ENCODE measurements at places on chromosomes 4 and X.
A peak's percentile ranks its signal among the peaks of the same experiment; 100 is the strongest.

- no peak for DNase-seq
Observed at GRCh38 chr4:77154761-77155499, 2.1 kb upstream of the CCNG2 start.

- no peak for DNase-seq
Observed at GRCh38 chr4:183430317-183430993, 14.0 kb upstream of the CDKN2AIP start.

DNA sequence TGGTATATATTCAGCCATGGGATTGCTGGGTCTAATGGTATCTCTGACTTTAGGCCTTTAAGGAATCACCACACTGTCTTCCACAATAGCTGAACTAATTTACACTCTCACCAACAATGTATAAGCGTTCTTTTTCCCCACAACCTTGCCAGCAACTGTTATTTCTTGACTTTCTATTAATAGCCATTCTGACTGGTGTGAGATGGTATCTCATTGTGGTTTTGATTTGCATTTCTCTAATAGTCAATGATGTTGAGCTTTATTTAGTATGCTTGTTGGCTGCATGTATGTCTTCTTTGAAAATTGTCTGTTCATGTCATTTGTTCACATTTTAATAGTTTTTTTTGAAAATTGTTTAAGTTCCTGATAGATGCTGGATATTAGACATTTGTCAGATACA, 235.2 kb downstream of the HEPH start:
- DNase-seq, result no peak

- DNase-seq, result no peak
Observed at GRCh38 chr4:189069772-189070171, 870.9 kb upstream of the FRG1 start.

GRCh38 chr4:6641164-6641970, 882 bp downstream of the MRFAP1 start:
- no peak for DNase-seq

DNA sequence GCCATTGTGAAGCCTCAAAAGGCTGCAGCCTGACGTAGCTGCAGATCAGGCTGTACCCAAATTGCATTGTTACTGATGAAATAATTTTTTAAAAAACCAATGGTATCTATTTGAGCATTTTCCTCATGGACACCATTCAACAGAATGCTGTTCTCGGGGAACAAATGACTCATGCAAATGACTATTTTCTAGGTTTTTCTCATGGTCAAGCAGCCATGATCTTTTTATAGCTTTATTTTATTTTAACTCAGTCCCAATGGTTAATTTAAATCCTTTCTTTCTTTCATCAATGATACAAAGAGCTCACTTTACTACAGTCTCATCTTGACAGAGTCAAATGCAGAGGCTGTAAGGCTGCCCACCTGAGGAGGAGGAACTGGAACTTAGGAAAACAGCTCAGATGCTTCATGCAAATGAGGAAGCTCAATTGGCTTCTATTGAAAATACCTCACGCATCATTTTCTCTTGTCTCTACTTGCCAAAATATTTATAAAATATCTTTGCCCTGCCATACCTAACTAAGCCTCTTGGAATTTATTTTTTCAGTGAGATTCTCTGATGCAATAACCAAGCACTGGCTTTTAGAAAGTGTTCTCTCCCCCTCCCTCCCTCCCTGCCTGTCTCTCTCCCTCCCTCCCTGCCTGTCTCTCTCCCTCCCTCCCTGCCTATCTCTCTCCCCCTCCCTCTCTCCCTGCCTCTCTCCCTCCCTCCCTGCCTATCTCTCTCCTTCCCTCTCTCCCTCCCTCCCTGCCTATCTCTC, 81.0 kb downstream of the SORBS2 start:
- DNase-seq, result no peak

- no peak for DNase-seq
Observed at GRCh38 chr4:123405267-123405865, 8.8 kb downstream of the SPRY1 start.

DNA sequence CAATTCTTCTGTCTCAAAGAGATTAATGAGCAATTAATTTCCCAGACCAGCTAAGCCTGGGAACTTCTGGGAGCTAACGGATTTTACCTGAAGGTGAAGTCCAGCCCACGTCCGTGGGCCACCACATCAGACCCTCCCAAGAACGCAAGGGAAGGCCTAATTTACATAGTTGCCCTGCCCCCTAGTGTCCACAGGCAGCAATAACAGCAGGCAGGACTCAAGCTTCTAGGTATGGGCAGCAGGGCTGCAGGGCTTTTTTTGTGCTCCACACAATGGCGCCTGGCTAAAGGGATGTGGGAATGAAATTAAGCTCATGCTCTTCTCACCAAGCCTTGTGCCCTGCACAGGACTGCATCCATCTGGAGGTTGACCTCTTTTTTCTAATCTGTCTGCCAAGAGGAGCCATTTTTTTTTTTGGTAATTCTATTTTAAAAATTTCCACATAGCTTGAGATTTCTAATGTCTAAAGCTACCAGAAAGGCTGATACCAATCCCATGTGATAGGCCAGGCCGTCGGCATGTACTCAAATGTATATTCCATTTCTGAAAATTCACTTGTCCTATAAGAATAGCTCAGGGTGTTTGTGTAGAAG, 111.9 kb upstream of the TMEM164 start:
- DNase-seq, result peak; percentile 34

DNA sequence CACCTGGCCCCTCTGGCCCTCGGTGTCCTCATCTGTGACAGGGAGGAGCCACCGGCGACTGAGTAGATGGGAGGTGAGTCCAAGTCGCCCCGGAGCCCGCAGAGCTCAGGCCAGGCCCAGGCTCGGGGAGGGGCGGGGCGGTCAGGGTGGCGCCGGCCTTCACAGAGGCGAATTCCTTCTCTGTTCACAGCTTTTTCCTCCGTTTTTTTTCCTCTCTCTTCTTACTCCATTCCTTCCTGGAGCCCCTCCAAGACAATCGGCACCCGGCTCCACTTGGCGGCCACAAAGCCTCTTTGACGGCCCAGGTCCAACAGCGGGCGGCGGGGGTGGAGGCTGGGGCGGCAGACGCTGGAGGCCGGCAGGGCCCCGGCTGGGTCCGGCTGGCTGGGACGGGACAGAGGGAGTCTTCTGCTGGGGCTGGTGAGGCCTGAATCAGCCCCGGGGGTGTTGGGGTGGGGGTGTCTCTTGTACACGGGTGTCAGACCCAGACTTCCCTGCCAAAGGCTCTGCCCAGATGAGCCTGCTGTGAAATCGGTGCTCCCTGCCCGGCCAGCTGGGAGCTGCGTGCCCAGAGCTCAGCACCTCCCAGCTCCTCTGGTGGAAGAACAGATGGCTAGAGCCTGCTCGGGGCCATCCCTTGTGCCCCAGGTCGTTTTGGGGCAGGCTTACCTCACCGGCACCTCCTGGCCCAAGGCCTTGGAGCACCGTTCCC, 22.6 kb downstream of the FGFRL1 start:
- DNase-seq, result no peak

DNA sequence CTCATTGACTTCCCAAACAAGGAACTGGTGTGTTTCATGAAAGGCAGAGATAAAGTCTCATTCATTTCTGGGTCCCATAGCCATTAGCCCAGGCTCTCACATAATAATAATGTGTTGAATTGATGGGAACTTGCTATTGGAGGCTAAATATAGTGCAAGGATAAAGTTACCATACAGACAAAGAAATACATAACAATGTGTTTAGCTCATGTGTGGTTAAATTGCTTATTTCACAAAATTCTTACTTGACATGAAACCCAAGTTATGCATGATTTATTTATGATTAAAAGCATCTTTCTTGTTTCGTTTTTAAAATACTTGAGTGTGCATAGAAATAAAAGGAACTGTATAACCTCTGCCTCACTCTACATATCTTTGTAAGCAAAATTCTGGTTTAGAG, 37.3 kb upstream of the LPAR4 start:
- no peak for DNase-seq

DNA sequence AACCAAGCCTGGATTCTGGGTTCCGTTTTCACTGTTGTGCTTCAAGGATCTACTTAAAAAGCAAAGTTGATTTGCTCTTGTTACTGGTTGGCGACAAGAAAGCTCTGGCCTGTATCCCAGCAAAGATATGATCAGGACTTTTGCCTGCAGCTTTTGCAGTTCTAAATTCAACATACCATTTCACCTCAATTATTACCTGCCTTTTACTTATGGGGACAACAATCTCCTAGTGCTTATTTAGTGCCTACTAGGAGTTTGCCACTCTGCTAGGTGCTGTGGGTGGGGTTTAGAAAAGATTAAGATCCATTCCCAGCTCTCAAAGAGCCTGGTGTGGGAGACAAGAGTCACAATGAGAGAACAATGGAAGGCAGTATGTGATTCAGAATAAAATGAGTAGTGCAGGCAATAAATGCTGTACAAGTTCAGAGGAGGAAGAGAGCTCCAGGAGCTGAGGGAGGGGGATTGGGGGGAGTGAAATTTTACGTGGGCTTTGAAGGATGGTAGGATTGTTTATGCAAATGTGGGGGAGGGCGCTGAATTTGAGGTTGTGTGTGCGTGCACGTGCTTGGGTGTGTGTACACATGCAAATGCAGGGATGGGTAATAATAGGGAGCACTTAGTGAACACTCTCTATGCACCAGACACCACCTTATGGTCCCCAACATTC, 5.0 kb upstream of the TMEM164 start:
- no peak for DNase-seq

DNA sequence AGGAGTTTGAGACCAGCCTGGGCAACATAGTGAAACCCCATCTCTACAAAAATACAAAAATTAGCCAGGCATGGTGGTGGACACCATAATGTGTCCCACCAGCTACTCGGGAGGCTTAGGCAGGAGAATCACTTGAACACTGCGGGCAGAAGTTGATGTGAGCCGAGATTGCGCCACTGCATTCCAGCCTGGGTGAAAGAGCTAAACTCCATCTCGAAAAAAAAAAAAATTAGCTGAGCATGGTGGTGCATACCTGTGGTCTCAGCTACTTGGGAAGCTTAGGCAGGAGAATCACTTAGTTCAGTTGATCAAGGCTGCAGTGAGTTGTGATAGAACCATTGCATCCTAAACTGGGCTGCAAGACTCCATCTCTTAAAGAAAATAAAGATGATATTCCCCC, 91.2 kb downstream of the PLS3 start:
- DNase-seq, result no peak

GRCh38 chr4:176193938-176194337, 1.4 kb downstream of the SPATA4 start:
- DNase-seq, result no peak
